Stimulated activated CD4-positive, alpha-beta T cell treated with anti-CD3 and anti-CD28 coated beads, Interleukin-1b, Interleukin-23, amount 100 ng/mL, for 1 hour (primary cell): ENCODE measurements at places on chromosomes 3 and 15.

DNA sequence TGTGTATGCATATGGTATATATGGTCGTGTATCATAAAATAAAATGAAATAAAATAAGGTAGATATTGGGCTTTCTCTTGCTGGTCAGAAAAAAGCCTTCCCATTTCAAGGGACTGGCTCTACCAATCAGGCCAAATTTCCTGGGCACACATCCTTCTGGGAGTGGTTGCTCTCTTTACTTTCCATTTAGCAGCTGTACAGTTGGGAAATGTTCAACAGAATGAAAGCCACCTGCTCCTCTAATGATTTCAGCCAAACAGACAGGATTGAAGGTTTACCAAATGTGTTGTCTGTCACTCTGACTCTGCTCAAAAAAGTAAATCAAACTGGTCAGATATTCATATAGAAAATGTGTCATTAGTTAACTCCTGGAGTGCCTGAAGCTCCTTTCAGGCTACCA, 380.4 kb downstream of the ROBO2 start:
- DNase-seq = no peak

DNA sequence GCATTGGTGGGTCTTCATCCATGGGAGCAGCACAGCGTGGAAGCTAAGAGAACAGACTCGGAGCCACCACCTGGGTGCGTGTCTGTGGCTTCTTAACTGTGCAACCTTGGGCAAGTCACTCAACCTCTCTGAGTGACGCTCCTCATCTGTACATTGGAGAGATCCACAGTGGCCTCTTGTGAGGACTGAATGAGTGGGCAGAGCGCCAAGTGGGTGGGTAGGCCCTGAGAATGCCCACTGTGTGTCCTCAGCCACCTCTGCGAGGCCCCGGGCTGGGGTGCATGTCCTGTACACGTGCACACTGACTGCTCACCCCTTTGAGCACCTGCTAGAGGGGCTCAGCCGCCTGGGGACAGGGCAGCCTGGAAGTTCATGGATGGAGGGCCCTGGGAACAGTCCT, 99.6 kb upstream of the PRR23E start:
- no peak for DNase-seq

DNA sequence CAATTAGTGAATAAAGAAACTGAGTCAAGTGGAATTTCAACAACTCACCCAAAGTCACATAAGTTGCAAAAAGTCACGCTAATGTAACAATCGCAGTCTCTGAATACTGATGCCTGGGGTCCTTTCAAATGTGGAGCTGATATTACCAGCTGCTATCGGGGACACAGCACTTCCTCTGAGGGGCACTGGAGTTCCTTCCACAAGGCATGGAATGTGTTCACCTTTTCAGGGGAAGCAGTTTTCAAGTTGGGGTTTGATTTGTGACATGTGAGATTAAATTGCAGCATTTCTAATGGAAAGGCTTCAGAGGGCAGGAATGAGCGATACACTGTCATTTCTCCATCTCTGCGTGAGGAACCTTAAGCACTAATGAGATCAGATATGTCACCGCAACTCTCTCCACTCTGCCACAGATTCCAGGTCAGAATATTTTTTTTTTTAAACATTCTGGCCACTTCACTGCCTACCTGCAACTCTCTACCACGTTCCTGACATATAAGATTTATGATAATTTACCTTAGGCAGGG, 807.2 kb upstream of the CFAP20DC start:
- no peak for DNase-seq

DNA sequence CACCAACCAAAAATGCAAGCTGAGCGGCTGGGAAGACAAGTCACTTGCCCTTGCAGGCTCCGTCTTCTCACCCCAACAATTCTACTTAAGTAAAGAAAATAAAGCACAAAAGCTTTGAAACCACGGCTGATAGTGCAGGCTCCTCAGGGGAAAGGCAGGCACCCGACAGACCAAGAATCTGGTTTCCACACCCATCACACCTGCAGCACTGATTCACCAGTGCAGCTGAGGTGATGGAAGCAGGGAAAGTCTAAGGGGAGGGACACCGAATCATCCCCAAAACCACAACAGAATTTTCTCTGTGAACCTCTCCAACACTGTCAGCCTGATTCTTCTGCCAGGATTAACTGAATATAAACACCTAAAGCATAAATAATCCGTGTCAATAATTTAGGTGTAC, 62.0 kb upstream of the NSMCE3 start:
- DNase-seq = no peak

DNA sequence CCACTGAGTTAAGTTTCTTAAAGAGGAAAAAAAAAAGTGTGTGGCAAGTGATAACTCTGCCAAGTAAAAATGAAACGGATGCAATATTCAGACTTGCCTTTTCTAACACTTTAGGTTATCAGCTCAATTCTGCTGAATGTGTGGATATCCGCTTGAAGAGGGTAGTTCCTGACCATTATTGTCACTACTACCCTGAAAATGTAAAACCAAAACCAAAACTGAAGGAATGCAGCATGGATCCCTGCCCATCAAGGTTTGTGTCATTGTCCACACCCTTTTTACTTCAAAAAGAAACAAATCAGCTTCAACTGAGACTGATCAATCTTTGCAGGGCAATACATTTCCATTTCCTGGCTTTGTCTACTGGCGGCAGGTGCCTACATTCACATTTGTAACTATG, 236.1 kb downstream of the ADAMTSL3 start:
- DNase-seq = no peak

DNA sequence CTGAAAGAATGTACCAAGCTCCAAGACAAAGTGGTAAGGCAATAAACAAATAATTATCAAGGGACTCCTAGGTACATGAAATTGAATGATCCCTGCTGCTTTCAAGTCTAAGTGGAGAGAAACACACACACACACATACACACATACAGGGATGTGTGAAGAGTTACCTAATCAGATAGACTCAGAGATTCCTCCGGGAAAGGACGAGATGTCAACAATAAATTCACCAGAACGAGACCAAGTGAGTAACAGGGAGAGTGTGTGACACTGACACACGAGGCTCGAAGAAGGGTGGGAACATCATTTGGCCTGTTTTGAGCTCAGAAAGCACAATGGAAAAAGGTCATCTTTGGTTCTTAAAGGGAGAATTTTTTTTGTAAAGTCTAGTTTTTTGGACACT, 13.4 kb downstream of the LRIG1 start:
- DNase-seq = no peak

- no peak for DNase-seq
Measured at GRCh38 chr3:21599890-21600289, 151.1 kb downstream of the ZNF385D start.

GRCh38 chr3:172300187-172300586, 148.1 kb downstream of the GHSR start:
- DNase-seq = no peak

DNA sequence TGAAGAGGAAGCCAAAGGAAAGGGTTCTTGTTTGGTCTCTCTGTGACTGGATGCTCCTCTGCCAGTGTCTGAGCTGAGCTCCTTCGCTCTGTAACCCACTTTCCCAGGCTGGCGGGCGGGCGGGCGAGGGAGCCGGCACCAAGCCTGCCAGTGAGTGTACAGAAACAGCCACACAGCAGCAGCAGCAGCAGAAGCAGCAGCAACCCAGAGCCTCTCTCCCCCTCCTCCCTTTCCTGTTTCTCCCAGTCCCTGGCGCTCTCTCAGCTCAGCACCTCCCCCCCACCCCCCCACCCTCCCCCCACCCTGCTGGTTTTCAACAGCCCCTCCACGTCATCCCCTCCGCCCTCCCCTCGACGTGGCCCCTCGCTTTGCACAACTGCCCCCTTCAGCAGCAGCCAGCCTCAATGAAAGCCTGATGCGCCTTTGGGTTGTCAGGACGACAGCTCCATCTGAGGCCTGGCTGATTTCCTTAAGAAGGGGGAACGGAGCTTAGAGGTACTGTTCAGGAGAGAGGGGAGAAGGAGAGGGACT, at the start of gene LSAMP:
TSS of gene LSAMP (minus strand) at position 177 of the 531 bp plus-strand sequence.
- no peak for DNase-seq

GRCh38 chr3:128133273-128133883, 9.8 kb upstream of the RUVBL1 start:
- DNase-seq = no peak

DNA sequence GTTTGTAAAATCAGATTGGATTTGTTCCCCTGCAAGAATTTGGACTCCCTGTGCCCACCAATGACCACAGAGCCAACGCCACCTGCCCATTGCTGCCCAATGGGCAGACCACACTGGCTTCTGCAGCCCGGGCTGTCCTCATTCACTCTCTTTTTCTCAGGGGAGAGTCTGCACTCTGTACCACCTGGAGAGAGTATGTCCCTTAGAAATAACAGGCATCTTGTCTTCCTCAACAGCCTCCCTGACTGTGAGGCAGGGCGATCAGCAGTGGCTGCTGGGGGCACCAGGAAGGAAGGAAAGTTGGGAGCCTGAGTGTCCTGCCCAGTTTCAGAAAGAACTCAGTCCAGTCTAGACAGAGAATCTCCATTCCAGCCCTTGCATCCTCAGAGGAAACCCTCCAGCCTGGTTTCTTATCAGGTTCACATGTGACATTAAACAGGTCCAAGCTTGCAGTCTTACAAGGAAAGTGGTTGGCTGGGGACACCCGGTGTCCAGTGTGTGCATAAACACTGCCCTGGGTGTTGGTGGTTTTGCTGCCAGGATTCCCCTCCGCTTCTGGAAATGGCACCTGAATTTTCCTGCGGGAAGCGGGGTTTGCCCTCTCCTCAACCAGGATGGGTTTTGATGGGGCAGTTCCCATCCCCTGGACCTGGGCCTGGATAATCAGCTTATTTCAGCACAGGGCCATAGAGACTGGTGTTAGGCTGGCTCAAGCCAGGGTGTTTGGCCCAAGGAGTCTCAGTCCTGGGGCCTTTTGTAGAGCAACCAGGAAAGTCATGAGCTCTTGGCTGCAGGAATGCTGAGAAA, 37.2 kb downstream of the SSUH2 start:
- DNase-seq = no peak
